Stimulated activated CD8-positive, alpha-beta memory T cell treated with anti-CD3 and anti-CD28 coated beads, Interleukin-4, amount 100 ng/mL, for 4 hours (primary cell): ENCODE measurements at places on chromosomes 1 and 21.

DNA sequence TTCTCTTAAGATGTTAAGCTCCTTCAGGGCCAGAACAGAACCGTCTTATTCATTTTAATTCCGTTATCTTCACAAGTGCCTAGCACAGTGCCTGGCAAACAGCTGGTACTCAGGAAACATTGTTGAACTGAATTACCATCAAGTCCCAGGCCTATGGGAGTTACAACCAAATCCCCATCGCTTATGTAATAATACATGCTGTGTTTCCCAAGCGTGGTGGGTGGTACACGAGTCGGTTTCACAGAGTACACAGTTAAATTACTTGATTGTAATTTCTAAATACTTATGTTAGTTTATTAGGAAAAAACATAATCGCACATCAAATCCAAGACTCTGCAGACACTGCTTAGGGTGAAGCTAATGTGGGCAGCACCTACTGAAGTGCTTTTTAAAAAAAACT, 1.0 kb downstream of the ANGEL2 start:
- no peak for DNase-seq

GRCh38 chr1:93979718-93980319, 70.6 kb upstream of the GCLM start:
- DNase-seq, result no peak

DNA sequence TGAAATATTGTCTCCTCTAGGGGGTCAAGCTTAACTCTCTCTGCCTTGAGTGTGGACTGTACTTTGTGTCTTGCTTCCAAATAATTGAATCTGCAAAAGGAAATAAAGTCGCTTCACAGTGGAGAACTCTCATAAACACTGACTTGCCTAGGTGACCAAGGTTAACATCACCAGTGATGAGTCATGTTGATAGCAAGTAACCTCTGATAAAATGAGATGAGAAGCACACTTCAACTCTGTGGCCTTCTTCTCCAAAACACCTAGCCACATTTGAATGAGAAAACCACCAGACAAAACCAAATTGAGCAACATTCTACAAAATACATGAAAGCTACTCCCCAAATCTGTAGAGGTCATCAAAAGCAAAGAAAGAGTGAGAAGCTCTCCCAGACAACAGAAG, 37.6 kb downstream of the PDE4B start:
- DNase-seq, result no peak

DNA sequence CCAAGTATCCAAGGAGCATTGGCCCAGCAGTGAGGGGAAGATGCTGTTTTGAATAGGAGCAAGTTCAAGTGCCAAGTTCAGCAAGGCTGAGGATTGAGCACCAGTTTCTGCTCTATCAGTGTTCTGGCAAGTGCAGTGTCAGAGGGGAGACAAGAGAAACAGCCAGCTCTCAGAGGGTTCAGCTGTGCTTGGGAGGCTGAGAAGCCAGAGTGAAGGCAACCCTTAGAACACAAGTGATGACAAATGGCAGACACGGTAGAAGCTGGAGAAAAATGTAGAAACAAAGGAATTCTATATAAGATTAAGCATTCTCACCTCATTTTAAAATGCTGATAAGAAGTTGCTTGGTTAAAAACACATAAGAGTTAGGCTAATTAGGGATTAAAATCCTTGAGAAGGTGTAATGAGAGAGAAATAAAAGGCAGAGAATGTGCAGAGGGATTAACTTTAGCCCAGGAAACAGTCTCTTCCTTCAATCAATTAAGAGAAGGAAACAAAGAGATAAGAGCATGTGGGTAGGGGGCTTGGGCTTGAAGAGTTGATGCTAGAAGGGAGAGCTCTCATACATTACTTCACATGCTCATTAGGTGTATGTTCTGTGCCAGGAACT, 475.4 kb downstream of the AJAP1 start:
- DNase-seq, result no peak

GRCh38 chr1:30290581-30290980, 432.8 kb downstream of the MATN1 start:
- DNase-seq, result no peak

DNA sequence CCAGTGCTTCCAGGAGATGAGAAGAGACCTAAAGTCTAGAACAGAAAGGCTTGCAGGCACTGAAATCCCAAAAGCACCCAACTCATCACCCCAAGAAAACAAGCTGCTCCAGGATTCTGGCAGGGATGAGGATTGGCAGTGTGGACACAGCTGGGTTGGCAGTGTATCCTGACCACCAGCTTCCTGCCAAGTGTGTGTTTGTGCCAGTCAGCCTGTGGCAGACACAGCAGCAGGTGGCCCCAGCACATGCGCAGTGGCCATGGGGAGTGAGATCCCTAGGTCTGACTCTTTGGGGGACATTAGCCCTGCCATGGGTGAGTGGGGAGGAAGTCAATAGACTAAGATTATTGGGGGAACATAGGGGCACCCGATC, 8.7 kb upstream of the SNAPIN start:
- DNase-seq, result no peak

GRCh38 chr1:66275601-66276023, 258.3 kb upstream of the SGIP1 start:
- no peak for DNase-seq

GRCh38 chr1:91784616-91785015, 101.3 kb downstream of the TGFBR3 start:
- no peak for DNase-seq

GRCh38 chr1:85629532-85629920, 49.0 kb downstream of the CCN1 start:
- no peak for DNase-seq

DNA sequence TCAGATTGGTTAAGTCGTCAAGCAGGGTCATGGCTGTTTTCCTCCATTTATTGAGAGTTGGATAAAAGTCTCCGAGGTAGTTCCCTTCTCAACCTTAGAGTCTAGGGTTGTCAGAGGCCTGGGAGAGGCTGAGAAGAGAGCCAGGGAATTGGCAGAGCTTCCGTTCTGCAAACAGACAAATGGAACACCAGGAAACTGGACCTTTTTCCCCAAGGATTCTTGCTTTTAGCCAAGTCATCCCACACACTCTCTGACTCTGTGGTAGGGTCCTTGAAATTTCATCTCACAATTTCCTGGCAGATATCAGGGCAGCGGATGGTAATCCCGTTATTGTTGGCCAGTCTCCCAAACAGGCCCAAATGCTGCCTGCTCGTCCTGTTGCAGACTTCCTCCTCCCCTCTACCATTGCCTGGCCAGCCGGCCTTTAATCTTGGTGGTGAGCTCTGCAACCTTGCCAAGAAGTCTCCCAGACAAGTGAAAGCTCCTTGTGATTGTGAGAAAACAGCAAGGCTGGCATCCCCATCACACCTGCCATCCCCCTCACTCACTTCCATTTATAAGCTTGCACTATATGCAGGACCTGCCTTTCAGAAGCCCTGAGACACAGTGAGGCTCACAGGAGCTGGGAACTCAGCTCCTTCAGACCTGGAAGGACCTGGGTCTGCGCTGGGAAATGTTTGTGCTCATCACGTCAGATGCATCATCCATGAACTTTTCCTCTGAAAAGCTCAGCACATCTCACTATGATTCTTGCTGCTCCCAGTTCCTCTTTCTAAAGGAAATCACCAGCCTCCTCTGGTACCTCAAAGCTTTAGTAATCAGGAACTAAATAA, 13.7 kb upstream of the SRP9 start:
- DNase-seq, result no peak
